ENCODE measurements at places on chromosomes 2 and 18. TPM values are rescaled to one million over a fixed set of nuclear protein-coding genes. Genes with fewer than 3 reads are reported as not detected.
A peak's percentile ranks its signal among the peaks of the same experiment; 100 is the strongest.

Gene MOCOS
- total RNA-seq: 15.4 TPM

Gene PARD3B
- total RNA-seq: 1.2 TPM

Gene GLI2
- not detected for total RNA-seq

Gene CIDEA
- total RNA-seq: not detected

Gene PLEK
- total RNA-seq: not detected

Gene CYS1
- total RNA-seq: not detected

Gene PAX3
- total RNA-seq: not detected

DNA sequence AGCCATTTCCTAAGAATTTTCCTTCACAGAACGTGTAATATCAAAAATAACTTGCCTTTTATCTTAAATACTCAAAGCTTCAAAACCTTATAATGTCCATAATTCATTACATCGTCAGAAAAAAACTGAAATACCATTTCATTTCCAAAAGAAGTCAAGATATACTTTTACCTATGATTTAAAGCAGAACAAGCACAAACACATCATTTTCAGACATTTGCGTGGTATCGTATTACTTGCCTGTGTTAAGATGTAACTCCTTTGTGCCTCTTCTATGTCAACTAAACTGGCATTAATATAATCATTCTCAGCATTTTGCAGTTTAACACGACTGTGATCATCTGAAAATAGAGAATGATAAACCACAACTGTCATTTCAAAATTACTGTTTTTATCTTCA, 47.5 kb downstream of the PTPN2 start:
- DNase-seq: no peak
- peaks cover 34% of the 10 kb centered on the region for H3K36me3 ChIP-seq
- peaks cover 24% of the 10 kb centered on the region for H3K4me1 ChIP-seq
- H3K27me3 ChIP-seq: no peaks in the 10 kb centered on the region

- H3K27me3 ChIP-seq: no peaks in the 10 kb centered on the region
- no peak overlapping the region for H3K4me3 ChIP-seq
- H3K4me1 ChIP-seq: peaks cover 13% of the 10 kb centered on the region
- DNase-seq: no peak
Measured at GRCh38 chr2:67394734-67395133, 2.4 kb upstream of the ETAA1 start.

DNA sequence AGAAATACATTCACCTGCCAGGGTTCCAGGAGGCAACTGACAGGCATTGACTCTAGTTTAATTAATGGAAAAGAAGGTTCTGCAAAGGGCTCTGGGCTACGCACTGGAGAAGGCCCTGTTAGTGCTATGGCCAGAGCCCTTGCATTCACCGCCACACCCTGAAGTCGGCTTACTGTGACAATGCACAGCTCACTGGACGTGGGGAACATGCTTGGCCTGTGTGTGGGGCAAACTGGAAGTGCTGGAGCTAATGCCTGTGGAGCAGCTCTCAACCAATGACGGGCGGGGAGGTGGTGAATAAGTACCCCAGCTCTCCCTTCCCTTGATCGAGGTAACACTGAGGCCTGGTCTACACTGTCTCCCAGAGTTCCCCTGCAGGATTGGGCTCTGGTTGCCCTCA, 209.8 kb downstream of the HAUS1 start:
- DNase-seq: no peak
- H3K27ac ChIP-seq: no peak overlapping the region
- no peak overlapping the region for H3K4me3 ChIP-seq
- no peaks in the 10 kb centered on the region for H3K36me3 ChIP-seq
- H3K27me3 ChIP-seq: peaks cover 12% of the 10 kb centered on the region

GRCh38 chr18:32769071-32769585, 3.7 kb downstream of the KLHL14 start:
- no peaks in the 10 kb centered on the region for H3K27me3 ChIP-seq
- peak overlapping the region; percentile 93 for H3K4me3 ChIP-seq
- DNase-seq: peak; percentile 82

DNA sequence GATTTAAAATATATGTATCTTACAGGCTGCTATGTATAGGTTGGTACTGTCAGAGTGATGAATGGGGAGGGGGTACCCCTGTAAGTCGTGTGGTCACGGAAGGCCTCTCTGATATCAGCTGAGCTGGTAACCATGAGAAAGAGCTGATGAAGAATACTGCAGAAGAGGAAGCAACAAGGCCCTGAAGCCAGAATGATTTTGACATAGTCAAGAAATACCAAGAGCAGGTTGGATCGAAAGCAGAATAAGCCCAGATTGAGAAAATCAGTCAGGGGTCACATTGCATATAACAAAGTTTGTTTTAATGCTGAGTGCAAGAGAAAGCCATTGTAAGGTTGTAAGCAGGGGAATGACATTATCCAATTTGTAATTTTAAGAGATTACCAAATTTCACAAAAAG, 57.3 kb downstream of the UNC50 start:
- no peaks in the 10 kb centered on the region for H3K4me1 ChIP-seq
- DNase-seq: no peak
- H3K27ac ChIP-seq: no peak overlapping the region
- peaks cover 59% of the 10 kb centered on the region for H3K36me3 ChIP-seq
- H3K27me3 ChIP-seq: no peaks in the 10 kb centered on the region

DNA sequence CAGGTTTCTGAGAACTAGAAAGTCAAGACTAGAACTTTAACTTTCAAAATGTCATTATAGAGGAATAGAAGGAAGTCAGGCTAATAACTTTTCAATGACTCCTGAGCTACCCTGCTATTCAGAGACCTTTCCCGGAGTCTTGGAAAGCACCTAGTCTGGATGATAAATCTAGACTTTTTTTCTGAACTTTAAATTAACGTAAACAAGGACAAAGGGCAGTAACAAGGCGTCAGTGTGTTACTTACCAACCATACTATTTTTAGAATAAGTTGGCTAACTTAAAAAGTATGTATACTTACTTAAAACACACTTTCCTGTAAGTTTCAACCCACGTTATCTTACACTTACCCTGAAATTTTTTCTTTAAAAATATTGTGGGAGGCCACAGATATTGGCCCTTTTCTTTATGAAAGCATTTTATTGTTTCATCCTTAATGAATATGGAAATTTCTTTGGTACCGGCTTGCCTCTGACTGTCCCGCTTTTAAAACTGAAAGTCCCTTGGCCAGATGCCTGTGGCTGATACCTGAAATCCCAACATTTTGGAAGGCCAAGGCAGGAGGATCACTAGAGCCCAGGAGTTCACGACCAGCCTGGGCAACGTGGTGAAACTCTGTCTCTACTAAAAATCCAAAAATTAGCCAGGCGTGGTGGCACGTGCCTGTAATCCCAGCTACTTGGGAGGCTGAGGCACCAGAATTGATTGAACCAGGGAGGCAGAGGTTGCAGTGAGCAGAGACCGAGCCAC, 9.7 kb downstream of the PMAIP1 start:
- no peaks in the 10 kb centered on the region for H3K27me3 ChIP-seq
- no peaks in the 10 kb centered on the region for H3K36me3 ChIP-seq
- H3K27ac ChIP-seq: no peak overlapping the region
- no peaks in the 10 kb centered on the region for H3K4me1 ChIP-seq
- no peak for DNase-seq

- no peak overlapping the region for H3K4me3 ChIP-seq
- H3K27me3 ChIP-seq: peaks cover 16% of the 10 kb centered on the region
- no peaks in the 10 kb centered on the region for H3K36me3 ChIP-seq
- no peak overlapping the region for H3K27ac ChIP-seq
Measured at GRCh38 chr2:102664471-102664909, 45.1 kb downstream of the SLC9A2 start.

DNA sequence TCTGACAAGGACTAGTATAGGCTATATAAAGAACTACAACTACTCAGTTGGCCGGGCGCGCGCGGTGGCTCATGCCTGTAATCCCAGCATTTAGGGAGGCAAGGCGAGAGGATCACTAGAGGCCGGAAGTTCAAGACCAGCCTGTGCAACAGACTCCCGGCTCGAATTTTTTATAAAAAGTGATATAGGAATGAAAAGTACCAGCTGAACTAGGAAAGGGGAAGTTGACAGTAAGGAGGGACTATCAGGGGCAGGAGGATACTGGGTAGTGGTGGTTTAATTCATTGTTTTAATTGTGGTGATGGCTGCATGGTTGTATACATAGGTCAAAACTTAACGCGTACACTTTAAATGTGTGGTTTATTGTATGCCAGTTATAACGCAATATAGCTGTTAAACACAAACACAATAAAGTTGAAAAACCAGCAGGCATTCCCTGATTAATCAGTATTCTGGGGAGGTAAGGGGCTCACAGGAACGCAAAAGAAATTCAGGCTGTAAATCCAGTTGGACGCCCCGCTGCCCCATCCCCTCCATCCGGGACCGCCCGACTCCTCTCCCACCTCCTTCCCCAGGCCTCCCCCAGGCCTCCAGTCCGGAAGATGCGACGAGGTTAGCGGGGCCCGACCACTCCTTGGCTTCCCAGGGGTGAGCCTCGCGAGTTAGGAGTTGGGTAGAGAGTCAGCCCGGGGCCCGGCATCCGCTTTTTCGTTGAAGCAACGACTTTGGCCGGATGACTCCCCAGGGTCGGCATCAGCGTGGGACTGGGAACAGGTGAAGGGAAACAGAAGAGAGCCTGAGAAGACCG, 746 bp upstream of the POLR1B start:
- H3K4me1 ChIP-seq: peaks cover 26% of the 10 kb centered on the region
- peaks cover 9% of the 10 kb centered on the region for H3K36me3 ChIP-seq
- DNase-seq: no peak
- peak overlapping the region; percentile 73 for H3K4me3 ChIP-seq
- peak overlapping the region; percentile 84 for H3K27ac ChIP-seq
- no peaks in the 10 kb centered on the region for H3K27me3 ChIP-seq

- H3K36me3 ChIP-seq: peaks cover 4% of the 10 kb centered on the region
- DNase-seq: peak; percentile 35
- H3K4me3 ChIP-seq: peak overlapping the region; percentile 77
- peaks cover 34% of the 10 kb centered on the region for H3K4me1 ChIP-seq
- H3K27ac ChIP-seq: peak overlapping the region; percentile 88
Measured at GRCh38 chr2:201070948-201071478, 458 bp downstream of the HYCC2 start.

- H3K36me3 ChIP-seq: no peaks in the 10 kb centered on the region
- no peak overlapping the region for H3K27ac ChIP-seq
- DNase-seq: no peak
- no peak overlapping the region for H3K4me3 ChIP-seq
Measured at GRCh38 chr18:60662491-60662890, 289.9 kb upstream of the MC4R start.

DNA sequence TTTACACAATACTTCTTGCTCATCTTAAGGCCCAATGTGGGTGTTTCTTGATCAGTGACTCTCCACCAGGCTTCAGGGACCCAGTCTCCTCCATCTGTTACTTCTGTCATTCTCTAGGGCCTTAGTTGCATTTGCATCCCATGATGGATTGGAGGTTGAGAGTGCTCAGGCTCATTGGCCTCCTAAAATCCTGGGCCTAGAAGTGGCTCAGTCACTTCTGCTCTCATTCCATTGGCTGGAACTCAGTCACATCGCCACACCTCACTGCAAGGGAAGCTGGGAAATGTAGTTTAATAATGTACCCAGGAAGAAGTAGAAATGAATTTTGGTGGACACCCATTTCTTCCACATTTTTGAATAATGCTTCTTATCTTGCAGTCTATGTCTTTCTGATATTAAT, 223.5 kb downstream of the HRH4 start:
- no peak for DNase-seq
- no peaks in the 10 kb centered on the region for H3K4me1 ChIP-seq
- no peak overlapping the region for H3K27ac ChIP-seq
- H3K27me3 ChIP-seq: no peaks in the 10 kb centered on the region
